ENCODE measurements at places on chromosomes 12 and 14. TPM values are rescaled to one million over a fixed set of nuclear protein-coding genes. Genes with fewer than 3 reads are reported as not detected.

CCDC60 gene
- not detected for polyA plus RNA-seq

RAD51AP1 gene
- 4.6 TPM for polyA plus RNA-seq

DNA sequence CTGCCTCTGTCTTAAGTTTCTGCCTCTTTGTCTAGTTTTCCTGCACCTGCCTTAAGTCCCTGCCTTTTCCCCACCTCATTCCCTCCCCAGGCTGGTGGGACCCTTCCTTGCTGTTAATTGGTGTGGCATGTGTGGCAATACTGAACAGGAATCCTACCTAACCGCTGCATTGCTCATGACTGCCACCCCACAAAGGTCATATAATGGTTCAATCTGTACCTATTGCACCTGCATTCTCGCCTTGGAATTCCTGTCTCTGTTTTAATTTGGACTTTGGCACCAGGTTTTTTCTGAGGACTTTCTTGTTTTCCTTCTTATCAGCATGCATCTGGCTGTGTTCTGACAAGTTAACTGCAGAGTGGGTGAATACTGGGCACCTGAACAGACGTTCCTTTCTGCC is 966.2 kb upstream of the TMEM132C start:
- H3K4me1 ChIP-seq: no peaks in the 10 kb centered on the region
- no peaks in the 10 kb centered on the region for H3K27me3 ChIP-seq
- DNase-seq: no peak
- H3K36me3 ChIP-seq: no peaks in the 10 kb centered on the region
- H3K27ac ChIP-seq: no peak overlapping the region

GRCh38 chr12:22481547-22482104 is 62.7 kb downstream of the C2CD5 start:
- no peak for DNase-seq
- no peak overlapping the region for H3K27ac ChIP-seq
- no peaks in the 10 kb centered on the region for H3K27me3 ChIP-seq
- no peaks in the 10 kb centered on the region for H3K36me3 ChIP-seq

DNA sequence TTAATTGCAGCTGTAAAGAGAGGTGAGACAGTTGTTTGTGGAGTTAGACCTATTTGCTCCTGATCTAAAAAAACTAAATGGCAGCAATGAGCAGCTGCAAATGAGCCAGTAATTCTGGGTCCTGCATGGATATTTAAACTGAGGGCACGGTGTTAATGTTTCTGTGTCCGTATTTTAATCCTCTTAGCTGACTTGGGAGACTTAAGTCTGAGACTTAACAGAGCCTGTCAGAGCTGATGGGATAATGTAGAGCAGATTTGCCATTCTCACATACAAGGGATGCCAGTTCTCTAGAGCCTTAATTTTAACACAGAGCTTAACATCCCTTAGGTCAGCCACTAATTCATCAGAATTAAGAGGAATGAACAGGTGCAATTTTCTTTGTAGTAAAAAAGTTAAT is 178.6 kb upstream of the PDE3A start:
- H3K4me1 ChIP-seq: peaks cover 20% of the 10 kb centered on the region
- DNase-seq: no peak
- H3K36me3 ChIP-seq: no peaks in the 10 kb centered on the region
- H3K4me3 ChIP-seq: no peak overlapping the region

DNA sequence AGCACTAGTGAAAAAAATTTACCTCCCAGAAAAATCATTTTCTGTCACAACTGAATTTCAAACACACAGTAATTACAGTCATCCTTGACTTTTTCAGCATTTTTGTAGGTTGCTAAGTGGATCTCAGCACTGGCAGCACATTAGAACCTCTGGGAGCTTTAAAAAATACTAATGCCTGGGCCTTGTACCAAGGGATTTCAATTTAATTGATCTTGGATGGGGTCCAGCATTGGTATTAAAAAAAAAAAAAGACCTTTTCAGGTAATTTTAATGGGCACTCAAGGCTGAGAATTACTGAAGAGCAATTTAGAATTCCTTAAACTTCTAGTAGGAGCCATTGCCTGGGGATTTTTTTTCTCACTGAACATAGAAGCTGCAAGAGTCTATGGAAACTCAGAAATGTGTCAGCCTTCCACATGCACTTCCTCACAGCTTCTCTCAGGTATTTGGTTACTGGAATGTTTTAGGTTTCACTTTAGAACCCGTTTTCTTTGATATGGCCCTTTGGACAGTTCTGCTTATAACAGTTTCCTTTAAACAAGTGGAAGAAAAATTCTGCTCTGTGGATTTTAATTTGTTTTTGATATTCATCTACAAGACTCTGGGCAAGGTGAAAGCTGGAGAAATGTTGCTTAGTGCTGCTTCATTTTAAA is 88.5 kb upstream of the DACT1 start:
- no peak for DNase-seq
- H3K4me3 ChIP-seq: no peak overlapping the region
- no peaks in the 10 kb centered on the region for H3K27me3 ChIP-seq
- no peaks in the 10 kb centered on the region for H3K36me3 ChIP-seq
- H3K4me1 ChIP-seq: no peaks in the 10 kb centered on the region

Measured in hepatocyte (in vitro differentiated cells).